ENCODE measurements at places on chromosomes 4 and X.

DNA sequence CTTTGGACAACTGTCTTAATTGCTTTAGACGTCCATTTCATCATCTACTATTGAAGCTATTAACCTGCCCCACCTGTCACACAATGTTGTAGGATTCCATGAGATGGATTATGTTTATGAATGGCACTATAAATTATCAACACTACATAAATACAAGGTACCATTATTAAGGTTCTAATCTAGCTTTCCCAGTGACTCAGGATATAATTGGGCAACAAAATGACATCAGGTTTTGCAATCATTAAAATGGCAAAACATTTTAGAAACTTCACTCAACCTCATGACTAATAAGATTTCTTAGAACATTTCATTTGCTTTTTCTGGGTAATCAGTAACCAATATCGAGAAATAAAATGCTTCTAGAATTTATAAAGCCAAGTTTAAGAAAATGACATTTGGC is 9.2 kb downstream of the HOPX start:
- DNase-seq, result no peak

- DNase-seq, result no peak
Measured at GRCh38 chrX:102957751-102958150, 20.7 kb downstream of the RAB40AL start.

- no peak for DNase-seq
Measured at GRCh38 chr4:57053508-57053907, 56.7 kb downstream of the IGFBP7 start.

DNA sequence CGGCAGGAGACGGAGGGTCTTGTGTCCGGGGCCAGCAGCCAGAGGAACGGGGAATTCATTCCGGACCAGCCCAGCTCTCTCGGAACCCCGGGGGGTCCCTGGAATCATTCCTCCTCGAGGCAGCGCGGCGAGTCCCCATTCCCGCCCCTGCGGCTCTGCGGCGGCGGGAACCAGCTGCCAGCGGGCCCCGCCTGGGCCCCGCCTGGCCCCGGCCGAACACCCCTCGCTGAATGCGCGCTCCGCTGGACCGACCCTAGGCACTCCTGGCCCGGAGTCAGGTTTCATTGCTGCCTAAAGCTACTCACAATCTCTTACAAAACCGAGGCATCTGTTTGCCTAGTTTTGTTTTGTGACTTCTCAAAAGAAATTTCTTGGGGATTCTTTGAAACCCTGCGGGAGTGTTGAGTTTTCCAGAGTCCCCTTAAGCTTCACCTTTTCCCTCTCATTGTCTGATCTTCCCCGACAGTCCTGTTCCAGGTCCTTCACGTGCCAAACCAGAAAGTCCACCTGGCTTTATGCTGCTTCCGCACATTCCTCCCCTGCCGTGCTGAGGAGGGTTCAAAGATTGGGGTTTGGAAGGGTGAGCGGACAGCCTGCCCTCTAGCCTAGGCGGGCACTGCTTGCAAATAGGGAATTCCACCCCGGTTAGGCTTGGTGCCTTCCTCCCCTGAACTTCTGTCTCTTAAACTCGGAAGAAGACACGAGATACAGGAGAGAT is 789 bp downstream of the ARHGAP10 start:
- no peak for DNase-seq

DNA sequence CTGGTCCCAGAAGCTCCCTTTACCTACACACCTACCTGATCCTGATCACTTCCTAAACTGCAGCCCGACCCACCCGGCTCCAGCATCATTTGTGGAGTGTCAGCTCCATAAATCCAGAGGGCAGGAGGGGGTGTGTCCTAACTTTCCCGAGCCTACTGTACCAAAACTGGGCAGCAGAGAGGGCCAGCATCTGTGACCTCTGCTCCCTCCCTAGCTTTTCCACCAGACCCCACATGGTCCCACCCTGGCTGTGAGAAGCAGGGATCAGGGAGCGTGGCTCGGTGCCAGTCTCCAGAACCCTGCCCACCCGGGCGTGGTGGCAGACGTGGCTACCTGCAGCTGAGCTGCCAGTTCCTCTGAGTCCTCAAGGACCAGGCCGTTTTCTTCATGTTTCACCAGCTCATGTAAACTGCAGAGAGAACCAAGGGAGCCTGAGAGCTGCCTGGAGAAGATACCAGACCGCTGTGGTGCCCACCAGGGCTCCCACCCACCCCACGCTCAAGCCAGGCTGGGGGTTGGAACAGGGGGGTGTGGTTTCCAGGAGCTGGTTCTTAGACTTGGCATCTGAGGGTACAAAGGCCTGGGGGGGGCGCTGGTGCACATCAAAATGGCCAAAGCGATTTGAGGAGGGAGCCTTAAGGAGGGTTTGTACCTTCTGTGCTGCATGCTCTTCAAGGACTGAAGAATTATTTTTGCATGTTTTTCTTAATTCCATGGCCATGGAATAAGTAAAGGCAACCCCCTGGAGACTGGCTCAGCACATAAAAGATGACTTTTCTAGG is 76.7 kb upstream of the DRD5 start:
- no peak for DNase-seq

- DNase-seq, result no peak
Measured at GRCh38 chr4:73612032-73612431, 8.2 kb downstream of the RASSF6 start.
